GM06990 (cell line): ENCODE measurements at places on chromosomes 7 and 10.

DNA sequence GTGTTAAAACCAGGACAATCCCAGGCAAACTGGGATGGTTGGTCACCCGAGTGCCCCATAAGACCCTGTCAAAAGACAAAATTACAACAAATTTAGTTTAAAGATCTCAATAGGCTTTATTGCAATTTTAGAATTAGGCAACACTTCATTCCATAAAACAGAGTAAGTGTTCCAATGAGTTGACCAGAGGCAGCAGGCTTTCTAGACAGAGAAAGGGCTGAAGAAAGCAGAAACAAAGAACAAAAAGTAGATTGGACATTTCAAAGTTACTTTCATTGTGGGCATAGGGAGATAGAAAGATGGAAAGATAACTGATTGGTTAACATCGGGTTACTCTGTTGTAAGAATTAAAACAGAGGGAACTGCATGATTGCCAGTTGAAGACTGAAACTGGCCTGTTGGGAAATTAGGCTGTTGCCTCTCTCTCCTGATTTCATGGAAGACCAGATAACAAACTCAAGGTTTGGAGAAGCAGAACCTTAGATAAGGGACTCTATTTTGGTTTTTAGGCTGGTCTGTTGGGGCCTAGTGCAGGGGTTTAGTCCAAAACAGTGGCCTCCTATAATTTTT is 36.3 kb downstream of the ENTPD1 start:
- DNase-seq, result no peak

GRCh38 chr10:89845541-89846280 is 144.3 kb downstream of the KIF20B start:
- no peak for DNase-seq

DNA sequence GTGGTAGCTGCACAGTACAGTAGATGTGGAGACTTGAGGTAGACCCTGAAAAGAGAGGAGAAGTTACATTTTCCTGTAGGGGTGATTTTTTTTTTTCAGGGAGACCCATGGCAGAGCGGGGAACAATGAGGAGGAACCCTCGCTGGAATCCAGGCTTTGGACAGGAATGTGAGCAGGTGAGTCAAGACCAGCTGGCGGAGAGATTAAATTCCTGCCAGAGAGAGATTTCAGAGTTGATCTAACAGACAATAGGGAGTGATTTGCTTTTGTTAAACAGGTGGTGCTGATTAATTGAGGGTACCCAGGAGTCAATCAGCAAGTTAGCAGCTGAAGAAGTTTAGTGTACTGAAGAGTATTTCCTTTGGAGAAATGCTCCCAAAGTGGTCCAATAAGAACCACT is 41.6 kb upstream of the MINDY3 start:
- DNase-seq, result no peak

DNA sequence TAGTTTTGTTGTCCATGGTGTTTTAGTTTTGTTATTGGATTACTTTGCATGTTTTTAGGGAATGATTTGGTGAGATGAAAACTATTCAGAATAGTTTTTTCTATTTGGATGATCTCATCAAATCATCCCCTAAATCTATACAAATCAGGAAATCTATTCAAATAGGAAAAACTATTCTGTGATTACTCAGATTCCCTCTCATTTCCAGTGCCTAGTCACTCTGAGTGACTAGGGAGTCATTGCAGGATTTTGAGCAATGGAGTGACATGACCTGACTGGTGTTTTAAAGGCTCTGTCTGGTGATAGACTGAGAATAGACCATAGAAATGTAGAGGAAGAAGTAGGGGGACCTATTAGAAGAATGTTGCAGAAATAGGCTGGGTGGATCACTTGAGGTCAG is 72.4 kb downstream of the TPST1 start:
- no peak for DNase-seq

DNA sequence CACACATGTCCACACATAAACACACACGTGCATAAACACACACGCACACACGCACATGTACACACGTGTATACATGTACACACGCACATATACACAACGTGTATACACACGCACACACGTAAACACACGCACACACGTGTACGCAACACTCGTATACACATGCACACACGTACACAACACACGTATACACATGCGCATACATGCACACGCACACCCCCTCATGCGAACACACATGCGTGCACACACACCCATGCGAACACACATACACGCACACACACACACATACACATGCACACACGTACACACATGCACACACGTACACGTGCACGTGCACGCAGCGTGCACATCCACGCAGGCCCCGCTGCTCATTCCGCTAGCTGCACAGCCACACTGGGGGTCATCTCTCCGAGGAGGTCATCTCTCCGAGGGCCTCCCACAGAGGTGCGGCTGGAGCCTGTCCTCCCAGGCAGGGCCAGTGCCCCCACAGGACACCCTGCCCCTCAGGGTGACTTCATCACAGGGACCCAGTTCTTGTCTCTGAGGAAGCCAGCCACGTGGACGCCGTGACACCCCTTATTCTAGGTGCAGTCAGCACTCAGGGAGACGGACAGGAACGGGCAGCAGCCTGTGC is 25.9 kb downstream of the CYP2W1 start:
- DNase-seq, result no peak

DNA sequence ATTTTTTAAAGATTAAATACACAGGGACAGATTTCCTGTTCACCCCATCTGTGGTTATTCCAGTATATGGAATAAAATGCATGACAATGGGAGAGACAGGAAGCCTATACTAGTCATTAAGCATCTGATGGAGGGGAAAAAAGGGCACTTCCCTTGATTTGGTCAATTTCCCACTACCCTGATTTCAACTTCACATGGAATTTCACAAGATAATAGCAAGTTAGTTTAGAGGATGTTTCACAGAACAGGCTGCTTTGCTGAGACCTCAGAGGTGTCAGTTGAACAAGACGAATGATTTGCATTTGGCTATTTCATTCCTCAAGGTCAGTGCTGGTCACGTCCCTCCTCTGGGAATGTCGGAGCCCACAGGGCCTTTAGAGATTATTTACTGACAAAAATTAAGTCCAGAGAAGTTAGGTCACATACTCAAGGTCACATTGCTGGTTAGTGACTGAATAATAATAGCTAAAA is 4.7 kb upstream of the ITPRIP start:
- DNase-seq, result no peak

GRCh38 chr10:6337382-6337781 is 134.7 kb downstream of the PFKFB3 start:
- no peak for DNase-seq

- no peak for DNase-seq
Observed at GRCh38 chr10:122373721-122374120, 787 bp upstream of the PLEKHA1 start.

DNA sequence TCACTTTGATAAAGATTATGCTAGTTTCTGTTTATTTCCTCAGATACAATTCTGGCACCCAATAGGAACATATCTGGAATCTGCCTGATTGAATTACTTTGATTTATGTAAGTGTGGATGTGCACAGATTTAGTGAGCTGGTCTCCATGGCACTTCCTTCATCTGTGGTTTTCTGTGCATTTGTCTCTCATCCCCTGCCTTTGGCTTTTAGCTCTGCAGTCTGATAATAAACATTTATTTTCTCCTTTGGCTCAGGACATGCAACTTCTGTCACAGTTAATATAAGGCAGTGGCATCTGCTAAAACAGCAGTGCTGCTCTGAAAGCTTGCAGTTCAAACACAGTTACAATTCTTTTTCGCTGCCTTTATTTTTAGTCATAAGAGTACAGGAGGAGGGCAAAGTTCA is 273.7 kb upstream of the CHRM2 start:
- no peak for DNase-seq

GRCh38 chr10:119644205-119644814 is 6.9 kb upstream of the BAG3 start:
- DNase-seq, result no peak

DNA sequence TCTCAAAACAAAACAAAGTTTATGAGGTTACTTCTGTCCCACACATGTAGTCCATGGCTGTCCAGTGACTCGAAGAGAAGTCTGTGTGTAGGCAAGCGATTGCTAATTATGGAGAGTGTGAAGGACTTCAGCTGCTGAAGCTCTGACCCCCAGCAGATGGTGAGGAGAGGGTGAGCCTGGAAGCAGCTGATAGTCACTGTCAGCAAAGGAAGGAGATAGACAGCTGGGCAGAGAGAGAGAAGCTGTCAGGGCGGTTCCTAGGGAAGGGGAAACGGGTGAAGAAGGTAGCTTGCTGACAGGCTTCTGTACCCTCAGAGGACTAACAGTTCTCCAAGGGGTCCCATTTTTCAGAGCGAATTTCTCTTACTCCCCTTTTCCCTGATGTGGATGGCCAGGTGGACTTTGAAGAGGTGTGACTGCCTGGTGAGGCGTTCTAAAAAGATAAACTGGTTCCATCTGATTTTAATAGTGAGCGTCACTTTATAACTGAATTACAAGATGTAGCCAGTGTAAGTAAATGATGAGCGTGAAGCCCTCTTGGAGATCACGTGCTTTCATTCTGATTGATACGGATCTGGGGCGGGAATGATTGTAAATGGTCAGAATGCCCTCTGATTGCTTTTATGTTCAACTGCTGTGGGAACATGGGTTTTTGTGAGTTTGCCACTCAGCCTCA is 12.1 kb downstream of the ZSCAN21 start:
- DNase-seq, result no peak

- DNase-seq, result no peak
Observed at GRCh38 chr7:18559756-18560155, 64.2 kb downstream of the HDAC9 start.

GRCh38 chr7:30450983-30451497 is 27.5 kb downstream of the NOD1 start:
- no peak for DNase-seq

DNA sequence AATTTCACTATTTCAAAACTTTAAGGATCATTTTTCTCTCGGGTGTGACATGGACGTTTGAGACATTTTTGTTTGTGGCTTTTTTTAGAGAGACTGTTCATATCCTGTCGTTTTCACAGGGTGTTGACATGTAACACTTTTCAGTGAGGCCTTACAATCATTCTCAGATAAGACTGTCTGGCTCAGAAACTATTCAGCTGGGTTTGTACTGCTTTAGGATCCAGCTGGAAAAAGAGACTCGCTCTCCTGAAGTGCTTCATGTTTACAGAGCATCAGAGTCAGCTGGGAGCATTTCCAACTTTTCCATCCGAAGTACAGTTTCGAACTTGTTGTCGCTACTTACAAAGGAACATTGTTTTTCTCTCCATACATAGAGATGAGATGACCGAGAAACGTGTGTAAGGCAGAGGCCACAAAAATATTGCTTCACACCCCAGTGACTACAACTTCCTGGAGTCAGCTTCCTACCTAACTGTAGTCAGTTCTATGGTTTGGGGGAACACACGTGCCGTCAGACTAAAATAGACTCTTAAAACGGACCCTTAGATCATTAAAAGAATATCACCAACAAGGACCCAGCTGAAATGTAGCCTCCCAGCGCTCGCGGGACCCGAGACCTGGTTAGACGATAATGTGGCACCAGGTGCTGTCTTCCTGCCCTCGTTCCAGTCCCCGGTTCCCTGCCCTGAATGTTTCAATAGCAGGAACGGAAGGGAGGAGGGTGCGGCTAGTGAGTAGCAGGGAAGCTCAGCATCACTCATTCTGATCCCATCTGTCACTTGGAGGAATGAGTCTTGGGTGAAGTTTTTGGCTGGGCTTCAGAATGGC is 78.0 kb downstream of the MKI67 start:
- peak; percentile 30 for DNase-seq

DNA sequence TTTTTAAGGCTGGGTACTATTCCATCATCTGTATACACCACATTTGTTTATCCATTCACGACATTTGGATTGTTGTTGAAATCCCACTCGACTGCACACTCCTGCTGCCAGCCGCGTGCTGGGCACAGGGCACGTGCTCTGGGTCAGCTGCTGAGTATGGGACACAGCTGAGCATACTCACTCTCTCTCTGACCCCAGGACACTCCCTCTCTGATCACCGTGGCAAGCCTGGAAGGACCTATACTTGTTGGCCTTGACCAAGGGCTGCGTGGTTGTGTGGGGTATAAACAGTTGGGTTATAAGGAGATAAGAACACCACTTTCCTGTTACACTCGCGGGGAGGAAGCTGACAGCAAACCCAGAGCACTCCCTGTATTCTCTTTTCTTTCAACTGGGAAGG is 153.0 kb upstream of the RHEB start:
- DNase-seq, result no peak

DNA sequence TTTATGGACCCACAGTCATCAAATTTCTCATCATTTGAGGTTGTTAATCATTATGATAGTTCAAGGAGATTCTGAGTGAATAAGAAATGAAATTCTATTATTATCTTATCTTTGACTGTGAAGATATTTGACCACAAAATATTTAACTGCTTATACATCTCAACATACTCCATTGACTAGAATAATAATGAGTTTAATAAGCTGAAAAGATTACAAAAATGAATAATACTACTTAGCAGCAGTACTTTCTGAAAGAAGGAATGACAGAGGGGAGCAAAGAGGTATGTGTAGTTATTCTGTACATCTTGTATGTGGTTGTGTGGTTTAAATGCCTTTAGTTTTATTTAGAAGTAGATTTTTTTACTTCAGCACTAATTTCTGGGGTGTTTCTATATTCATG is 214.2 kb downstream of the PRKG1 start:
- no peak for DNase-seq

- DNase-seq, result no peak
Observed at GRCh38 chr7:147658392-147658967, 932.1 kb upstream of the C7orf33 start.

DNA sequence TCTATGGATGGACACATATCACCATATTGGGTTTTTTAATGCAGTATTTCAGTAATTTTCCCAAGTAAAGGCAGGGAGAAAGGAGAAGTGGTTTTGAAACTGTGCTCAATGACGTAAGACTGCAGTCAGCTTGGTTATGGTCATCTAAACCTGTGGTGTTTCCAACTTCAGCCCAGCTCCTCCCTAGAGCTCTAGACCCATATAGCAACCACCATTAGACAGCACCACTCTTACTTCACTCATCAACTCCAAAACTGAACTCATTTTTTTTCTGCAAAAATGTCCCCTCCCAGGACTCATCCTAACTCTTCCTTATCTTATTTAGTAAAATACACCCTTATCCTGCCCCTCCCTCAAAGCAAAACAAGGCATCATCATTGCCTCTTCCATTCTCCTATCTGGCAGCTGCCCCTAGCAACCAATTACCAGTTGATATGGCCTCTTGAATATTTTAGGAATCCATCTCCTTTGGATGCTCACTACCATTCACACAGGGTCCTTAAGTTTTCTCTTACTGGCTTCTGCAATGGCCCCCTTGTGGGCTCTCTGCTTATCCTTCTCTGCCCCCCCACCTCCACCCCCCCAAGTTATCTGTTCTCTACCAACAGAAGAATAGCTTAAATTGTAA is 1.5 kb upstream of the RALA start:
- DNase-seq, result peak; percentile 37

DNA sequence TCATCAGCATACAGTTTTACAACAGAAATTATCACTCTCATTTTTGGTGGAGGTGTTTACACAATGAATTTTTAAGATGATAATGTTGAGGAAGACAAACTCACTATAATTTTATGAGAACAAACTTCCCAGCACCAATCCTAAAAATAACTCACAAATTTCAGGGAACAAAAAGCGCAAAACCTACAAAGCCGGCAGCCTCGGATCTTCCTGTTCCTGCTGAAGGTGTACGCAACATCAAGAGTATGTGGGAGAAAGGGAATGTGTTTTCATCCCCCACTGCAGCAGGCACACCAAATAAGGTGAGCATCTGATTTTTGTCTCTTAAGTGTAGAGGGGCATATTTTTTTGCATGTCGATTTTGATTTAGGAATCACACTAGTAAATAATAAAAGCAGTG is 26.5 kb upstream of the AGBL3 start:
- no peak for DNase-seq
